Glutamatergic neuron (in vitro differentiated cells): ENCODE measurements at places on chromosomes 16 and 17. TPM values are rescaled to one million over a fixed set of nuclear protein-coding genes. Genes with fewer than 3 reads are reported as not detected.

DNA sequence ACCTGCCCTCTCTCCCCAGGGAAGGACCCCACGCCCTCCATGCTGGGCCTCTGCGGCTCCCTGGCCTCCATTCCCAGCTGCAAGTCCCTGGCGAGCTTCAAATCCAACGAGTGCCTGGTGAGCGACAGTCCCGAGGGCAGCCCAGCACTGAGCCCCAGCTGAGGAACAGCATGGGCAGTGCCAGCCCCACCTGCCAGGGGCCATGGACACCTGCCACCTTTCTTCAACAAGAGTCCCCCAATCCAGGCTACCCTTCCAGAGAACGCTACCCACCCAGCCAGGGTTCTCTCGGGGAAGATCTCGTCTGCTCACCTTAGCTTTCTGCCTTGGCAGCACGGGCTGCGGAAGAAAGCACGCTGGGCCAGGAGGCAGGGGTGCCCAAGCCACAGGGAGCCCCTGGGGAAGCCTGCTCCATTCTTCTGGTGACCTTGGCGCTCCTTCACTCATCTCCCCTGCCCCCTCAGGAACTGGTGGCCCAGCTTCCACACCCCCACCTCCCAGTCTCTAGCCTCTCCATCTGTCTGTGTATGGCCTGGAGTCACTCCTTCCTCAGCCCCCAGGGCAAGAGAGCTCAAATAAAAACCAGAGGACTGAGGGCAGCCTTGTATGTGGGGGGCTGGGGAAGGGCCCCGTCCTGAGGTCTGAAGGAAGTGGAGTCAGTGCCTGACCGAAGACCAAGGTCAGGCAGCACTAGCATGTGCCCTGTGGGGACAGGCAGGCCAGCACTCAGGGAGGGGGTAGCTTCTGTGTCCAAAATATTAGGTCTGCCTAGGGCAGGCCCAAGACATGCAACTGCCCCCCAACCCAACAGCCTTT is 6.3 kb downstream of the SLC25A39 start:
- H3K27me3 ChIP-seq = peaks cover 14% of the 10 kb centered on the region
- H3K36me3 ChIP-seq = peaks cover 17% of the 10 kb centered on the region

Gene FOXF1
- total RNA-seq = not detected

DNA sequence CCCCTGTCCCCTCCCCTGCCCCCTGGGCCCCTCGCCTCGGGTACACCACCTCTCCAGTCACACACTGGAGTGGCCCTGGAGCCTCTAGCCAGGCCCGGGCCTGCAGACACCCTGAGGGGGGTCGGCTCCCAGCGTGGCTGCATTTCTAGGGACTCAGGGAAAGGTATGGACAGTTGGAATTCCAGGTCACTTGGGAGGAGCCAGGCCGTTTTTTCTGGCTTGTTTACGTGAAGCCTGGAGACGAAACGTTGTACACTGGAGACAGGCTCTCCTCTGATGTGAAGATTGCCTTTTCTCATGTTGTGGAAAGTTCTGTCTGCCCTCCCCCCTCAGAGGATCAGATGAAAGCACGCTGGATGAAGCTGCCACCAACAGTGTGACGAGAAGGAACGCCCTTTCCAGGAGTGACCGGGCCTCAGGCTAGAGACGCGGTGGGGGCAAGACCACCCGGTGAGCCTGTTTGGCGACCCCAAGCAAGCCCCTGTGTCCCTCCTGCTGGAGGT is 4.0 kb upstream of the PPP1R27 start:
- H3K4me3 ChIP-seq = no peak overlapping the region
- peaks cover 5% of the 10 kb centered on the region for H3K27me3 ChIP-seq
- DNase-seq = no peak
- peaks cover 1% of the 10 kb centered on the region for H3K4me1 ChIP-seq
- no peaks in the 10 kb centered on the region for H3K36me3 ChIP-seq
- H3K27ac ChIP-seq = no peak overlapping the region

- H3K27ac ChIP-seq = no peak overlapping the region
- H3K27me3 ChIP-seq = no peaks in the 10 kb centered on the region
- H3K4me3 ChIP-seq = no peak overlapping the region
- H3K4me1 ChIP-seq = no peaks in the 10 kb centered on the region
Measured at GRCh38 chr17:71934520-71934919, 186.3 kb upstream of the SOX9 start.
